ENCODE measurements at places on chromosomes 11 and 22.

DNA sequence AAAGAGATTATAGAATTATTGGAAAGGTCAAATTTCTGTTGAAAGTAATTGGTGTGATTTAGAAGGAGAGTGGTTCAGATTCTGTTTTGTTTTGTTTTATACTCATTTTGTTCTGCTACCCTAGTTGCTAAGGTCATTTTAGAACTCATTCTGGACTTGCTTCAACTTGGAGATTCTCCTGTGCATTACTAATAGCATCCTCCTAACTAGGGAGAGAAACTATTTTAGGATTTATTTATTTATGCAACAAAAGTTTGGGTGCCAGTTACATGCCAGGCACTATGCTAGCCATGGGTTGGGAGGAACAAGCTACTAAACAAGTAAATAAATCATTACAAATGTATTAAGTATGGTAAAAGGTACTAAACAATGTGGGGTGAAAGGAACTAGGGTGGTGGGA lies 84.0 kb downstream of the YAP1 start:
- DNase-seq = no peak

GRCh38 chr11:132838627-132839026 lies 693.7 kb downstream of the OPCML start:
- DNase-seq = no peak

DNA sequence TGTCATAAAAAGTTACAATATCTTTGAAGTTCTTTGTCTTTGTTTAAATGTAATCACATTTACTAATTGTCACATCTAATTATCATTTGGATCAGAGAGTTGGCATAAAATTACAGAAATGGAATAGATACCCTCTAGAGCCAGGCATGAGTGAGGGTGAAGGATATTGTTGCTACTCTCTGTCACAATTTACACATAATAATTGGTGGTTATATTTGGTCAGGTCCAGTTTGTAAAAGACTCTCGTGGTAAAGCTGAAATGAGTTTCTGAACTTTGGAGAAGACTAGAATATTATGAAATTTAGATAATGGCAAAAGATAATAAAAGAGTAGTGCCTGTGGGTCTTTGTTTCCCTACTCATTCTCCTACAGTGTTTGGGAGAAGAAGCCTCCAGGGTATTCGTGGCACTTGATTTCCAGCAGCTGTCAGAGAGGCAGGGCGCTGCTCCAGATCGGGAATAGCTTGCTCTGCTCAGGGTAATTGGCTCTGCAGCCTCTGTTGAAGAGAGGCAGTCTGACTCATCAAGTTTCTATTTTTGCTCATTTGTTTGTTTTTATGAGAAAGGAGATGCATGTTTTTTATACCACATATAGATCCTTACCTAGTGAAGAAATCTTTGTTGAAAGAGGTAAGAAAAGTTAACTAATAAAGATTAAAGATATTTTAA lies 349.9 kb downstream of the CNTN5 start:
- no peak for DNase-seq

DNA sequence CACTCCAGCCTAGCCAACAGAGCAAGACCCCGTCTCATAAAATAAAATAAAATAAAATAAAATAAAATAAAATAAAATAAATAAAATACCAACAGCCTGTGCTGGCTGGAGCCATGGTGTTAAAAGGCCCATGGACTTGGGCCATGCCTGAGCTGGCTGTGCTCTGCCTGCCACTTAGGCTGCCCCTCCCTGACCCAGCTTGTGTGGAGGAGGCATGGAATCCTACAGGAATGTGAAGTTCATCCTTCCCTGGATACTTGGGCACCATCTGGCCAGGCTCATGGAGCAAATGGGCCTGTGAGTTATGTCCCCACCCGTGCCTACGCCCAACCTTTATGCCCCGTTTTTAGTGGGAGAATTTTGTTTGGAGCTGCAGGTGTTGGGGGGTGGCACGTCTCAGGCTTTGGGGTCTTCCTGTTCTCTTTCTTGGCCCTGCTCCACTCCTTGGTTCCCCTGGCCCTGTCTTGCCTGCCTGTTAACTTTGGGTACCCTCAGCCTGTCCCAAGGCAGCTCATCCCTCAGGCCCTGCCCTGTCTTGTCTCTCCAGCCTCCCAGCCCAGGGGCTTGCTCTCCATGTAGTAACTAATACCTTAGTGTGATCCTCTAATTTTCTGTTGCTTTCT lies 51.3 kb downstream of the BCR start:
- no peak for DNase-seq

DNA sequence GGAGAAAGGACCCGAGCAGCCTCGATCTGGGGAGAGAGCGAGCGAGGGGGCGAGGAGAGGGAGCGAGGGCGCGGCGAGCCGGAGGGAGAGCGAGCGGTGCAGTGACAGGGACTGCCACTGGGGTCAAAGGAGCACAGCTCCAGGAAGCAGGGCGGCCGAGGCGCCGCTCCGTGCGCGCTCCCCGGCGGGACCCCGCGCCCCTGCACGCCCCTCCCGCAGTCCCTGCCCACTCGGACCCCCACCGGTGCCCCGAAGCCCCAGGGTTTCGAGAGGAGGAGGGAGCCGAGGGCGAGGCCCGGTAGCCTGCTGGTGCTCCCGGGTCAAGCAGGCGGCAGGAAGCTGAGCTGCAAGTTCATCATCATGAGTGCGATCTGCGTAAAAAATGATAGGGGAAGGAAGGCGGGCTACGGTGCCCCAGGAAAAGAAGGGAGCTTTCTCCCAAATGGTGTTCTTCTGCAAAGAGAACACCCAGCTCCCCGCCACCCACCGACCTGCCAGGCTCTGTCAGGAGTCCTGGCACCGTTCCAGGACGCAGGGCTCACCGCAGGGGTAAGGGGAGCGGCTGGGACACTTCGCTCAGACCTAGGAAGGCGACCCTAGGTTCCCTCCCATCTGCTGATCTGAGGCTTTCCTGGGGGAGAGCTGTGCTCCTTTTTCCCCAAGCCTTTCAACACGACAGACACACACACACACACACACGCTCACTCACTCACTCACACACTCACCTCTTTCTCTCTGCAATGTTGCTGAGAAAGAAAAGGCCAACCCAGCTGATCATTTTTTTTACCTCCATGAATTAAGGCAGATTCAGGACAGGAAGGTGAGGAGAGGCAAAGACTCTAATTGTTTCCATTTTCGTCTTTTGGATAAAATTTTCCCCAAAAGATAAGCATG lies at the start of gene MPPED2:
Gene MPPED2, minus strand, starts transcription at position 103 of the 894 bp plus-strand sequence. CDS start 5,980 bp downstream, outside the sequence.
- DNase-seq = no peak

- no peak for DNase-seq
Measured at GRCh38 chr11:114180301-114181055, 115.7 kb upstream of the NNMT start.

DNA sequence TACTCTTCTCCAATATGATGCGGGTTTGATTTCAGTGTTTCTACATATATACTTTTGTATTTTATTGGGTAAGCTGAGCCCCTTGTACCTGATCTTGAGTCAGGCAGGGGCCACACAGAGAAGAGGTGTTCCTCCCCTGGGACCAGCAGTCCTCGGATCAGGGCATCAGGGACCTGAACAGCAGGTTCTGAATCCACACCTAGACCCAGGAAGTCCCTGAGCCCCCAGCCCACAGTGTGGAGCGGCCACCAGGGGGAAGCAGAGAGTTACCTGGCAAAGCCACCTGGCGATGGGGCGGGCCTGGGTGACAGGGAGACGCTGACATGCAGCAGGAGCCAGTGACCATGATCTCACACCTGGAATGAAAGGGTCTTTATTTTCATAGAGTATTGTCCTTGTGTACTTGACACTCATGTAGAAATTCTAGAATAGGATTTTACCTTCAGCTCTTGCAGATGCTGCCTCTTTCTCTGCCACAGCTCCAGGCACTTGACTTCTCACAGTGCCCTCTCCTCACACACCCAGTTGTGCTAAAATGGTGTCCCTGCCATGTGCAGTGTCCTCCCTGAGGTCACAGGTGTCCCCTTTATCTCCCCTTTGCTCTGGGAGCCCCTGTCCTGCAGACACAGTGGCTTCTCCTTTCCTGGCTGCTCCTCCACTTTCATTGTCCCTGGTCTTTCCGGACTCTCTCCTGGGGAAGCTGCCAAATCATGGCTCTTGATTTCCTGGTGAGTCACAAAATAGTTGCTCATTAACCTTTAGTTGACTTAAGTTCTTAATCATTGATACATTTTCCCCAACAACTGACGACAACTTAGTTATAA lies 48.5 kb downstream of the GGTLC2 start:
- DNase-seq = no peak

DNA sequence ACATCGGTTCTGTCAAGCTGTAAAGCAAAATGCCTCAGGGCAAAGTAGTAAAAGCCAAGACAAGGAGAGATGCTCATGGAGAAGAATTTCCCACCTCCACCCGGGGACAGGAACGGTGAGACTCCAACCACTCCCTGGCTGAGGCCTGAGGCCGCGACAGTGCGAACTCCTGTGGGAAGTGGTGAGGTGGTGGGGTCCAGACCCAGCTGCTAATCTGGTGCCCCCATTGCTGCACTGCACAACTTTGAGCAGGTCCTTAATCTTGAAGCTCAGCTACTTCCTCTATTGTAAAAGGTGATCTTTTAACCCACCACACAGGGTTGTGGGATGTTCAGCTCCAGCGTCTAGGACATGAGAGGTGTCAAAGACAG lies 83.9 kb downstream of the ZC3H12C start:
- DNase-seq = no peak

DNA sequence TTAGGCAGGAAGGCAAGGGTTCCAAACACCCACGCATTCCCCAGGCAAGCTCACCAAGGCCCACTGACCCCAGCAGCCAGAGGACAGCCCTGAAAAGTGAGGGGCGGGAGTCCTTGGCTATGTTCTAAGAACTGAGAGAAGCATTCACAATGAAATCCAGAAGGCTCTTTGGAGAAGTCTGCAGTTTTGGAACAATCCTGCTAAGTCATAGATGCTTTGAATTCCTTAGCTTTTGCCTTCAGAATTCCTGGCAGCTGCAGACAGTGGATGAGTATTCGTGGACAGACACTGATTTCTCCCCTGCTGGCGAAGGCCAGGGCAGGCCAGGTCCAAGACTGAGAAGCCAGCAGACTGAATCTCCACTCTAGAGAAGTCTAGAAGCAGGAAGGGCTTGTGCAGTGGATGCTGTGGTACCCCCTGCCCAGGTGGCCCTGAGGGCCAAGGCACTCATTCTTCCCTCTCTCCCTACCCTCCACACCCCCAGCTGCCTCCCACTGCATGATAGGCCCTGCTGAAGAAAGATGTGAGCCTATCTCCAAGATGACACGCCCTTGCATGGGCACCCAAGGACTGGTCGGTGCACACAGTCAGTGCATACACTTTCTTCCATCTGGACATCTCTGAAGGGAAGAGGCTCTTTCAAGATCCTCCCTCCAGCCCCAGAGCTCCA lies 133.2 kb upstream of the TEAD1 start:
- DNase-seq = no peak

- DNase-seq = no peak
Measured at GRCh38 chr22:21865041-21865440, 2.4 kb downstream of the MAPK1 start.

Data from RWPE2 (cell line).